ENCODE measurements at places on chromosomes 13 and 19.

- no peak for DNase-seq
Measured at GRCh38 chr19:41696402-41697197, 8.5 kb upstream of the CEACAM7 start.

GRCh38 chr13:92097337-92097903, 699.0 kb downstream of the GPC5 start:
- no peak for DNase-seq

- peak; percentile 53 for DNase-seq
Measured at GRCh38 chr19:38142176-38143035, 81.6 kb downstream of the DPF1 start.

GRCh38 chr13:49476529-49476928, 19.2 kb upstream of the PHF11 start:
- DNase-seq, result no peak

GRCh38 chr13:60282186-60282585, 114.8 kb upstream of the TDRD3 start:
- no peak for DNase-seq

- DNase-seq, result no peak
Measured at GRCh38 chr13:100581504-100581903, 7.1 kb downstream of the GGACT start.

- no peak for DNase-seq
Measured at GRCh38 chr13:31903111-31903815, 128.3 kb upstream of the FRY start.

DNA sequence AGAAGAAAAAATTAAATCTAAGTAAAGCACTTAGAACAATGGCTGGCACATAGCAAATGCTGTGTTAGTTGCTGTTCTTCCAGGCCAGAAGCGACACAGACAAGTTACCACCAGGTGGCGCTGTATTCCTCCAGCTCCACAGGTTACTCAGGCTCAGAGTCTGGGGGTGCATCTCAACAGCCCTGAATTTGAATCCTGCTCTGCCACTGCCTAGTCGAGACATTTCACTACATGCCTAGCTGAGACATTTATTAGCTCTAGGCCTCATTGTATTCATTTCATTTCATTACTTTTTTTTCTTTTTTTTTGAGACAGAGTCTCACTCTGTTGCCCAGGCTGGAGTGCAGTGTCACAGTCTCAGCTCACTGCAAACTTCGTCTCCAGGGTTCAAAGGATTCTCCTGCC, 16.4 kb upstream of the CYP2B6 start:
- peak; percentile 18 for DNase-seq

DNA sequence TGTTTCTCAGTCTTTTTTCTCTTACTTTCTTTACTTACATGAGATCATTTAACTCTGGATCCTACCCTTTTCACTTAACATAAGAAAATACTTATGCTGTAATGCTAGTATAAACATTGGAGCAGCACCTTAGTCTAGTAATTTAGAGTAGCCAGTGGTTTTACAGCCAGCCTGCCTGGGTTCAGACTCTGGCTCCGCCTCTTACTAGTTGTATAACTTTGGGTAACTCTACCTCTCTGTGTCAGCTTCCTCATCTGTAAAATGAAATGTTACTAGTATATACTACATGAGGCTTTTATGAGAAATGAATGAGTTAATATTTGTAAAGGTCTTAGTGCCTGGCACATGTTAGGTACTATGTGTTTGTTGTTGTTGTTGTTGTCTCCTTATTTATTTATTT, 5.6 kb downstream of the CDADC1 start:
- DNase-seq, result no peak

- DNase-seq, result no peak
Measured at GRCh38 chr13:97224544-97225300, 2.6 kb downstream of the MBNL2 start.

DNA sequence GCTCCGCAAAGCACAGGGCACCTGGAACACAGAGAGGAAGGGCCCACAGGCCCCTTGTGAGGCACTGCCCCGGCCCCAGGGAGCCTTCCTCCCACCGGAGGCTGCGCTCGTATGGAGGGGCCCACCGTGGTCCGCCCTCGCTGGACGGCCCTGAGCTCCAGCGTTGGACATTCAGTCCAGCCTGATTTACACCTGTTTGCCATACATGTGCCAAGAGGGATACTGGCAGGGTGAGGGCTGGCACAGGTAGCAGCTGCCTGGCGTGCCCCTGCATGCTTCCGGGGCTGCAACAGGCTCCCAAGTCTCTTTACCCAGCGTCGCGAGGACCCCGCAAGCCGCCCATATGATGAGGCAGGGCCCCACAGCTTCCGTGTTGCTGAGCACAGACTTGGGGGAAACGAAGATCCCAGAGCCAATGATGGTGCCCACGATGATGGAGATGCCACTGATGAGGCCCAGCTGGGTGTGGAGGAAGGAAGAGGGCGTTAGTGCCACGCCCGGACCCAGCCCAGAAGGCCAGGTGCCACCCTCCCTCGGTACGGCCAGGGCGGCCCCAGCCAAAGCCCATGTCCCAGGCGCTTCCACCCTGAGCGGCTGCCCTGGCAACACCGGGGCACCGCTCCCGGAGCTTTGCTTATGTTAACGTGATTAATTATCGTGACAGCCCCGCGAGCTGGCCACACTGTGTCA, 5.1 kb downstream of the SLC7A9 start:
- DNase-seq, result no peak

- DNase-seq, result no peak
Measured at GRCh38 chr13:48603375-48603774, 50.4 kb upstream of the CYSLTR2 start.

DNA sequence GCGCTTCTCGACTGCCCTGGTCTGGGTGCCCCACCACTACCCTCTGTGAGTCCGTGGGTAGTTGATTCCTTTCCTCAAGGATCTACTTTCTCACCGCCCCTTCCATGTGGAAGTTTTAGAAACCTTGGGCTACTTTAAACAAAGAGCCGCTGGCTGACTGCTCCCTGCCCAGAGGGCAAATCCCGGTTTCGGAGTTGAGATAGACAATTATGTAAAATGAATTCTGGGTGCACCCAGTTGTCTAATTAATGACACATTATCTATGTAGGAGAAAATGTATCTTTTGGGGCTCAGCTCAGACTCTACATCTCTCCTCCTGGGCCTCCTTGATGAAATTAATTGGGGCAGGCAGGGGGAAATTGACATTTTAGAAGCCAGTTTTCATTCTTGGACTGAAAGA, 305.4 kb downstream of the UQCRFS1 start:
- no peak for DNase-seq

- no peak for DNase-seq
Measured at GRCh38 chr19:1554968-1555367, 13.2 kb downstream of the MEX3D start.

DNA sequence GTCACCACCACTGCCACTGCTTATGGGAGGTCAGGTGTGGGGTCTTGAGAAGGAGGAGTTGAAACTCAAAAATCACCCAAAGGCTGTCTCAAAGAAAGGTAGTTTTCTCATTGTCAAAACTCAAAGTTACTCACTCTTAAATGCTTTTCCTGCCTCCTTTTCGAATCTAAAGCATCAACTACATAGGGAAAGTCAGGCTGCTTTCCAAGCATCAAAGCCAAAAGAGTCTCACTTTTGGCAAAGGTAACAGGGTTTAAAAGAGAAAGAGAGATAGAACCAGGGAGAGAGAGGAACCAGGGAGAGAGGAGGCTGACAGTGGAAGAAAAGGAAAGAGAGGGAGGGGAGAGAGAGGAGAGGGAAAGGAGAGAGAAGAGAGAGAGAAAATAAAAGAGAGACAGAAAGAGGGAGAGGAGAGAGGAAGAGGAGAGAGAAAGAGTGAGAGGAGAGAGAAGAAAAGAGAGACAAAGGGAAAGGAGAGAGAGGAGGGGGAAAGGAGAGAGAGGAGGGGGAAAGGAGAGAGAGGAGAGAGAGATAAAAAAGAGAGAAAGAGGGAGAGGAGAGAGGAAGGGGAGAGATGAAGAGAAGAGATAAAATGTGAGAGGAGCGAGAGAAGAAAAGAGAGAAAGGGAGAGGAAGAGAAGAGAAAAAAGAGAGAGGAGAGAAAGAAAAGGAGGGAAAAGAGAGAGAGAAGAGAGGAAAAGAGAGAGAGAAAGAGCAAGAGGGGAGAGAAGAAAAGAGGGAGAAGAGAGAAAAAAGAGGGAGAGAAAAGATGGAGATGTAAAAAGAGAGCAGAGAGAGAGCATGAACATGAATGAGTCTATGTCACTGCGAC, 262.0 kb upstream of the TSHZ3 start:
- no peak for DNase-seq

DNA sequence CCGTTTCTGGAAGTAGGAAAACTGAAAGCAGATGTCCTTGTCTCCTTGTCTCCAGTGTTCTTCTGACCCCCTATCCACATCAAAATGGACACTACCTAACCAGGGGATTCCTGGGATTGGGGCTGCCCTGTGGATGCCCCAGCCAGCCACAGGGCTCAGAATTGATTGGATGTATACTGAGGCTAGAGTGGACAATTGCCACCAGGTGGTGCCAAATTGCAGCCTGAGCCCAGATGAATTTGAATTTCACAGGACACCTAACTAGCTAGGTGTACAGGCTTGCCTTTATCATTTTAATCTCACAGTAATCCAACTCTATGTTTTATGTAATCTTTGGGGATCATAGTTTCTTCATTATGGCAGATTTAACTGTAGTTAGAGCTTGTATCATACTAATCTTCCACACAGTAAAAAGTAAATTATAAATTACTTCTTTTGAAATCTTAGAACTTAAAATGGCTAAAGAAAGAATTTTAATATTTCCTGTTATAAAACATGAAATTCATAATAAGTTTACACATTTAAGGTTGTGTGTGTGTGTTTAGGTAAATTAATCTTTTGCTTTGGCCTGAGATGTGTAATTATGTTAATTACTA, 58.0 kb downstream of the PIBF1 start:
- DNase-seq, result no peak

GRCh38 chr19:45632468-45633196, 6.6 kb downstream of the EML2 start:
- DNase-seq, result no peak

DNA sequence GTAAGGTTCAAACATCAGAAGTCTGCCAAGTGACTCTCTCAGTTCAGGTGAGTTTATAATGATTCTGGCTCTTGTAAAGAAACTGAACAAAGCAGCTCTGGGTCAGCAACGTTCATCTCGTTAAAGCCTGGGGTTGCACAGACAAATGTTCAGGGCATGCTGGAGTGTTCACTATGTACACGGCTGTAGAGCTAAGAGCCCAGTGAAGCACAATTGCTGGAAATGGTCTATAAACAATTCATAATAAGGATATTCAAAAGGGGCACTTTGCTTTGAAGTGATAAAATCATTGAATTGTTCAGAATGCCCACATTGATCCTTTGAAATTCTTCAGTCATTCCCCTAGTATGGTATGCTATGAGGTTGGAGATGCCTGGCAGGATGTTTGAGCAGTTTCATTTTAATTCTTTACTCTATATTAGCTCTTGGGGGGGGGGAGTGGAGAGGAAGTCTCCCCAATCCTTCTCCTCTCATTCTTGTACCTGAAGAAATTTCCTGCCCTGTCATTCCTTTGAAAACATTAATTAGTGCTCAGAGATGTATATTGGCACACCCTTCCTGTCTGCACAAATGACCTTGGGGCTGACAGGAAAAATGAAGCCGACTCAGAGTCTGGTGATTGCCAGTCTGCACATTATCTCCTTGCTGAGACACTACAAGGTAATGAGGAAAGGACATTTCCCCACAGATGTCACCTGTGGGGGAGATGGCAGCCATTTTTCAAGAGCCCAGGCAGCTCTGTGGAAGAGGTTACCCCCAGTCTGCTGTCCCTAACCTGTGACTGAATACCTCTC, 145.5 kb downstream of the DLEU7 start:
- DNase-seq, result no peak

DNA sequence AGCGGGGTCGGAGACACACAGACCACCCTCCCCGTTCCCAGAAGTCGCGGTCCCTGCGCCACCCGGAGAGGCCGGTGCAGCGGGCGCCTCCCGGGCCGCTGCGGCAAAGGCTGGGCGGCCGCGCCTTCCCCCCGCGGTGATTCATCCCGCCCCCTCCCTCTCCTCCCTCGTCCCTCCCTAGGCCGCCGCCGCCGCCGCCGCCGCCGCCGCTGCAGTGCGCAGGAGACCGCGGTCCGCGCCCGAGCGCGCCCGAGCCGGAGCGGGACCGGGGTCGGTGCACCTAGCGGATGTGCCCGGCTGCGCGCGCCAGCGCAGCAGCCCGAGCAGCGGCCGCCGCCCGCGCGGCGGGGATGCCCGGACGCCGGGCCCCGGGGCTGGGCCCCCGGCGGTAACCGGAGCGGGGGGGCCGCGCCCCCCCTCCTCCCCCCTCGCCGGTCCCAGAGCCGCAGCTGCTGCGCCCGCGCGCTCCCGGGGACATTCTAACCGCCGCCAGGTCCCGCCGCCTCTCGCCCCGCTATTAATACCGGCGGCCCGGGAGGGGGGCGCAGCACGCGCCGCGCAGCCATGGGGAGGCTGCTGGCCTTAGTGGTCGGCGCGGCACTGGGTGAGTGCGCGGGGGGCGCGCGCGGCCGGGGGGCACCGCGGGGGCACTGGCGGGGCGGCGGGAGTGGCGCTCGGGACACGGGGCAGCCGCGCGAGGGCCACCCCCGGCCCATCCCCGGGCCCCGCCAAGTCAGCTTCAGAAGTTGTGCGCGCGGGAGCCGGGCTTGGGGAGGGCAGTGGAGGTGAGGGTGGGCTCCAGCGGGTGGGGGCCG, at the start of gene SCN1B:
Gene SCN1B, plus strand, starts transcription at position 214 of the 815 bp plus-strand sequence. Its CDS starts 351 bp downstream, at position 565.
- peak; percentile 63 for DNase-seq

DNA sequence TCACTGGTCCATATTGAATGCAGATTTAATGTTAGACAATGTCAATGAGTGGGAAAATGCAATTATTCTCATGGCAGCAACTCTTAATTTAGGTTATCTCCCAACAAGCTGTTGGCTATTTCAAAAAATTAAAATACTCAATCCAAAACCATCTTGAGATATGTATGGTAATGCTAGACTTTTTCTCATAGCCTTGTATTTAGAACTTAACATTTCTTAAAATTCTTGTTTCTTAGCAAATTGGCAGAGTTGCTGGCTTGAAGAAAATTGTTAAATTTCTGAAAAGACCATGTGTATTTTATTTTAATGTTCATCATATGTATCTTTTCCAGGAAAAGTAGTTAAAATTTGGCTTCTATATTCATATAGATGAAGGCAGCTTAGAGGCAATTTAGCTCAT, 1355.1 kb downstream of the PCDH9 start:
- no peak for DNase-seq

DNA sequence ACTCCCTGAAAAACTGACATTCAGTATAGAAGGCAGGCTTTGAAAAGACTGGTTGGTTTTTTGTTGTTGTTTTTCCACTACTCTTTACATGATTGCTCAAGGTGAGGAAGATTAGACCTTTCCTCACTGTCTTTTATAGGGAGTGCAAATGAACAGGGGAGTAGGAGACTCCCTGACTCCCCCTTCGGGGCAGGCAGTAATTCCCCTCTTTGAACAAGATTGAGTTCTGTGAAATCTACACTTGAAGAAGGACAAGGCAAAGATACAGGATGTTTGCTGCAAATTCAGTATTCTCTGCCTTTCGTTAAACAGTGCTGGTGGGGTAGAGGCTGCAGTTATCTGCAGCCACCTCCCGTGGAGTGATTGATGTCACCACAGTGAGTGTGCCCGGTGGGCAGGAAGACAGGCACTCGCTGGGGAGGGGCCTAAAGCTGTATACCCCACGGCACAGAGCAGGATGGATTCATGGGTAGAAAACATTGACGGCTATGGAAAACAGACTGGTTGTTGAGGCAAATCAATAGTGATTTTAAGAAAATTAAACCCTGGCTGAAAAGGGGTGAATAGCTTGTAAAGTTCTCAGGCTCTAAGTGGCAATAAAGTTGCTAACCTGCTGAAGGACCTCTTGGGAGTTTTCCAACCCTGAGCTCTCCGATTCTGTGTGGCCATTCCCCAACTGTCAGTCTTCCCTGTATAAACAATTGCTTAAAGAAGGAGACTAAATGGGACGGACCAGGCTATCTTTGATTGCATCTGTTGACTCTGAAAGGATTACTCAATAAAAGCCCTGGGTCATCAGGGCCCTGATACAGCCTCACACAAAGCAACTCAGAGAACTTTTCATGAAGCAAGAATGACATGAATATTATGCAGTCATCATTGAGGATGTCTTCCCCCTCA, 308.3 kb downstream of the TBC1D4 start:
- DNase-seq, result no peak
